ENCODE measurements at places on chromosomes 1 and 21.

- no peak for DNase-seq
Measured at GRCh38 chr1:91741301-91741700, 144.7 kb downstream of the TGFBR3 start.

GRCh38 chr1:91870322-91870721 is 15.6 kb downstream of the TGFBR3 start:
- DNase-seq, result no peak

DNA sequence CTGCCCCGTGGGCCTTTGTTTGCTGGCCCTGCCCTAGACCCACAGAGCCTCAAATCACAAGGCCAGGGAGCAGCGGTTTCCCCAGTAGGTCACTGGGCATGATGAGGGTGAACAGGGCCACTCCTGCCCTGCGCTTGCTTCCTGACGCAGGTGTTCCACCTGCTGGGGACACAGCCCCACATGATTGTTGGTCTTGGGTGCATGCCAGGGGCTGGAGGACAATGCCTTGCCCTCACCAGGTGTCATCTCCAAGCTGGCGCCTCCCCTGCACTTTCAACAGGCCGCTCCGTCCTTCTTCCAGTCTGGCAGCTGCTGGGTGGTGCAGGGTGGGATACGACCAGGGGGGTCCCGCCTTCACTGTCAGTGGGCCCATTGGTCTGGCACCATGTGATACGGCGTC is 24.3 kb downstream of the IL10RB start:
- DNase-seq, result no peak

- DNase-seq, result no peak
Measured at GRCh38 chr1:53638360-53639035, 100.5 kb downstream of the GLIS1 start.

GRCh38 chr21:28257276-28257675 is 735.4 kb downstream of the LTN1 start:
- no peak for DNase-seq

- DNase-seq, result no peak
Measured at GRCh38 chr1:30033256-30034104, 689.9 kb downstream of the MATN1 start.

DNA sequence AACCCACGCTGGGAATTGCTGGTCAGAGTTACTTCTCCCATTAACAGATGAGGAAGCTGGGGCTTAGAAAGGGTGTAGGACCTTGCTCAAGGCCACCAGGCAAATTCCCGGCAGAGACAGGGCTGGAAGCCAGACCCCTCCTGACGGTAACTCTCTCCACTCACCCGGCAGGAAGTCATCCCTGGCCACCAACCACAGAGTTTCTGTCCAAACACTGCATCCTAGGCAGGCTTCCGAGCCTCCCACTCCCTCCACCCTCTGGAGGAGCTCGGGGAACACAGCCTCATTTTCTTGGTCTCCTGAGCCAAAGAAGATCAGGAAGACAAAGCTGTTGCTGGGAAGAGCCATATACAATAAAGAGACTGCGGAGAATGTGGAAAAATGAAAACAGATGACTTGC is 25.0 kb upstream of the ZNF436 start:
- no peak for DNase-seq

- DNase-seq, result no peak
Measured at GRCh38 chr1:109927911-109928321, 17.3 kb downstream of the CSF1 start.

All from naive thymus-derived CD8-positive, alpha-beta T cell (primary cell).